ENCODE measurements at places on chromosomes 5 and 9. TPM values are rescaled to one million over a fixed set of nuclear protein-coding genes. Genes with fewer than 3 reads are reported as not detected.
A peak's percentile ranks its signal among the peaks of the same experiment; 100 is the strongest.

ORM2 gene
- total RNA-seq, result not detected

DPYSL3 gene
- 102 TPM for total RNA-seq

- no peak overlapping the region for H3K4me3 ChIP-seq
- no peak for DNase-seq
- H3K4me1 ChIP-seq, result peaks cover 12% of the 10 kb centered on the region
- H3K27ac ChIP-seq, result no peak overlapping the region
- H3K27me3 ChIP-seq, result peaks cover 17% of the 10 kb centered on the region
Measured at GRCh38 chr9:68552700-68553476, 12.2 kb upstream of the TMEM252 start.

GRCh38 chr5:93787598-93787997 lies 46.2 kb upstream of the POU5F2 start:
- no peaks in the 10 kb centered on the region for H3K27me3 ChIP-seq
- peaks cover 61% of the 10 kb centered on the region for H3K4me1 ChIP-seq
- no peak for DNase-seq
- H3K36me3 ChIP-seq, result peaks cover 6% of the 10 kb centered on the region
- H3K4me3 ChIP-seq, result peak overlapping the region; percentile 8

DNA sequence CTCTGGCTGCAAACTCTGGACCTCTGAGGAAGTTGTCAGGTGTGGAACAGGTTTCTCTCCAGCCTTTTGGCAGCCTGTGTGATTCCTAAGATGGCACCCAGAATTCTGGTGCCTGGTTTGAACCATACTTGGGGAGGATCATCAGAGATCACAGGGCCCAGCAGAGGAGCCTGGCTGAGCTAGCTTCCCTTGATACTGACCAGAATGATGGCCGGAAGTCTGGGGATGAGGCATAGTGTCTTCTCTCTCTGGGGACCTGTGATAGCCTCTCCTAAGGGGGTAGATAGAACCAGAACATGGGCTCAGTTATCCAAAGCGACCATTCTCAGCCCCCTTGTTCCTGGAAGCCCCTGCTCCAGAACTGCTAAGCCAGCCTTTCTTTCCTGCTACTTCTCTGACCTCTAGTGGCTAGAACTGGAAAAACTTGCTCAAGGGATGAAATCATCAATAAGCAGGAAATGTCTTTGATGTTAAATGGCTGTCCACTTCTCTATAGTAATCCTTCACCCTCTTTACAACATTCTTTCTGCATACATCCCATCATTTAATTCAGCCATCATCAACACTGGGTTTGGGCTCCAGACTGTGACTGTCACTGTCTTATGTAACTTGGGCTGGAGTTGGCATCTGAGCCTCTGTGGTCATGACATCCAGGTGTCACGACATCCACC lies 55.1 kb downstream of the C9orf152 start:
- H3K4me1 ChIP-seq, result peaks cover 49% of the 10 kb centered on the region
- peak overlapping the region; percentile 74 for H3K4me3 ChIP-seq
- peak; percentile 44 for DNase-seq
- H3K27me3 ChIP-seq, result no peaks in the 10 kb centered on the region
- peaks cover 16% of the 10 kb centered on the region for H3K36me3 ChIP-seq

DNA sequence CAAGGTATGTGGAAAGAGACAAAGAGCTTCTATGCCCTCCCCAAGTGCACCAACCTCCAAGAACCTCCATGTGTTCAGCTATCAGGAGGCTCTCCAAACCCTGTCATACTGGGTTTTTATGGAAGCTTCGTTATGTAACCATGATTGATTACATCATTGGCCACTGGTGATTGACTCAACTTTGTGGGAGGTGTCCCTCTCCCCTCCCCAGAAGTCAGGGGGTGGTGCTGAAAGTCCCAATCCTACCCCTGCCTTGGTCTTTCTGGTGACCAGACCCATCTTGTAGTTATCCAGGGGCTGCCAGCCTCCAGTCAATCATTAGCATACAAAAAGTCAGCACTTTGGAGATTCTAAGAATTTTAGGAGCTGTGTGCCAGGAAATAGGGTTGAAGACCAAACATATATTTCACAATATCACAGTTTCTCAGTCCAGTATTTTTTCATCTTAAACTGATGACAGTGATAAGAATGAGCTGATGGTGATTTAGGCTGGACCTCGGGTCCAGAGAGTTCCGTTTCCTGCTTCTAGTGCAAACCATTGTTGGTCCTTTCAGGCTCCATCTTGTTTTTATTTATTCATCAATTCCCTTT lies 27.3 kb upstream of the FANCC start:
- peaks cover 15% of the 10 kb centered on the region for H3K4me1 ChIP-seq
- no peak for DNase-seq
- H3K4me3 ChIP-seq, result no peak overlapping the region
- H3K27ac ChIP-seq, result no peak overlapping the region
- H3K27me3 ChIP-seq, result peaks cover 26% of the 10 kb centered on the region

GRCh38 chr5:132822650-132823480 lies 7.6 kb downstream of the SHROOM1 start:
- no peak overlapping the region for H3K27ac ChIP-seq
- peaks cover 53% of the 10 kb centered on the region for H3K27me3 ChIP-seq
- H3K4me3 ChIP-seq, result peak overlapping the region; percentile 57
- DNase-seq, result no peak
- no peaks in the 10 kb centered on the region for H3K36me3 ChIP-seq

- no peak overlapping the region for H3K27ac ChIP-seq
- peak overlapping the region; percentile 41 for H3K4me3 ChIP-seq
Measured at GRCh38 chr9:136532799-136533774, 12.8 kb downstream of the NOTCH1 start.

DNA sequence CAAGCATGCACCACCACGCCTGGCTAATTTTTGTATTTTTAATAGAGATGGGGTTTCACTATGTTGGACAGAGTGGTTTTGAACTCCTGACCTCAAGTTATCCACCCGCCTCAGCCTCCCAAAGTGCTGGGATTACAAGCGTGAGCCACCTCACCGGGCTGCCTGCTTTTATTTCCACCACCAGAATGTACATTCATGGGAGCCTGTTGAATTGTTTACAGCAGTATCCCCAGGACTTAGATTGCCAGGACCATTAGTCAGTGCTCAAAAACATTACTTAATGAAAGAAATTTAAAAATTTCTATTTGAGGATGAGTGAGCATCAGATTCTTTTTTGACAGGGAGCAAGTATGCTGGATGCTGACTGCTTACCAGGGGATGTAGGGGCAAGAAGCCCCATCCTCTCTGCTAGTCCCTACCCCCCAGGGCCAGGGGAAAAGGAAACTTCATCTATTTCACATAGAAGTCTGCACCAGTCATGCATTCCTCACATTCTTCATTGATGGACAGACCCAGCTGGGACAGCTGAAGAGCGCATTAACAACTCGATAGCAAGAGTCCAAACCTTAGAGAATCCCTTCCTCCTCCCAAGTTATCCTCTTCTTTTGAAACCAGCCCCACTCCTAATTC lies 10.3 kb upstream of the RGMB start:
- H3K4me1 ChIP-seq, result peaks cover 29% of the 10 kb centered on the region
- no peak for DNase-seq
- H3K36me3 ChIP-seq, result peaks cover 8% of the 10 kb centered on the region

GRCh38 chr5:167658889-167659288 lies 632.6 kb upstream of the WWC1 start:
- H3K36me3 ChIP-seq, result no peaks in the 10 kb centered on the region
- H3K27ac ChIP-seq, result no peak overlapping the region
- no peak for DNase-seq

All from neural crest cell (in vitro differentiated cells).